ENCODE measurements at places on chromosomes 3 and 15. TPM values are rescaled to one million over a fixed set of nuclear protein-coding genes. Genes with fewer than 3 reads are reported as not detected.

DNA sequence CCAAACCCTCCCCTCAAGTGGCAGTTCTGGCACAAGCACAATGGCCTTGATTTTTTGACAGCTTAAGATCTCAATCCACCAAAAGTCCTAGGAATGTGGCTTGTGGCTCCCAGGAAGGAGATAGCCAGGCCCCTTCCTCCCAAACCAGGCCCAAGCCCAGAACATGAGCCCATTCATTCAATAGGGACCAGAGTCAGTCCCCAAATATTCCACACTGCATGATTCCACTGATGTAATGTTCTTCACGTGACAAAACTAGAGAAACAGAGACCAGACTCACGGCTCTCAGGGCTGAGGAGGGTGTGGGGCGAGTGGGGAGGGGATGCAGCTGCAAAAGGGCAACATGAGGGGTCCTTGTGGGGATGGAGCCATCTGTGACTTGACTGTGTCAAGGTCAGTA, 25.5 kb downstream of the ABTB1 start:
- DNase-seq: peak; percentile 60

GRCh38 chr3:114758831-114759699, 388.0 kb downstream of the ZBTB20 start:
- no peak for DNase-seq

Gene UROC1
- 0.02 TPM for polyA plus RNA-seq

GRCh38 chr3:102394517-102394916, 40.3 kb upstream of the ZPLD1 start:
- no peak for DNase-seq

DNA sequence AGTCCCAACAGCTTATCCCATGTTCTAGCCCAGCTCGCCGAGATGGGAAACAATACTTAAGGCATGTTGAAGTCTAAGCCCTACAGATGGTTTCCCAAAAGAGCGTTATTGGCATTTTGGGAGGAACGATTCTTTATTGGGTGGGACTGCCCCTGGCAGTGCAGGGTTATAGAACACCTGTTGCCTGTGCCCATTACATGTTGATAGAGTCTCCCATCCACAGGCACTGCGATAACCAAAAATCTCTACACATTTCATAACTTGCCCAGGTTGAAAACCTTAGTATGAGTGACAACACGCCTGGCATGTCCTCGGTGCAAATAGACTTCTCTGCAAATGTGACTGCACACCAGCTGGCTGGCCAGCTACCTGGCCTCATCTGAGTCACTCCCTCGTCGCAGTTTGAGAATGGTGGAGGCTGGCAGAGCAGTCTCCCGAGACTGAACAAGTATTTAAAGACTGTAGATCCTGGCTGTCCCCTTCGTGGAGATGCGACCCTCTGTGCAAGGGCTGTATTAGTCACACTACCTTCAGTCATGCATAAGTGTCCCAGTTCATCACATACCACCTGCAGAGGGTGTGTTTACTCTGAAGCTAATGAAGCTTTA, 18.7 kb downstream of the ZNF80 start:
- no peak for DNase-seq

DNA sequence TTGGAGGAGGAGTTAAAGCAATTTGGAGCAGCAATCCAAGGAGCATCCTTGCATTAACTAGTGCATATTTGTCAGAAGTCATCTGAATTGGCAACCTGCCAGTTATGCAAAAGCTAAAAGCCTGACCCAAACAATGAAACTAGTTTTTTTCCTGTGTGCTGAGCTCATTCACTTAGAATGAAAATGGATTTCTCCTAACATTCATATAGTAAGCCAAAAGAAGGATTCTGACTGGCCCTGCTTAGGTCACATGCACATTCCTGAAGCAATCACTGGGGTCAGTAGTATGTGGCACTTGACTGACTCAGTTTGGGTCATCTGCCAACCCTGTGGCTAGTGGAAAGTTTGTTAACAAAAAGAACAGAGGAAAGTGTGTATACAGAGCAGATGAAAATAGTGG, 30.5 kb downstream of the OXSM start:
- no peak for DNase-seq
